Stimulated activated CD8-positive, alpha-beta memory T cell treated with anti-CD3 and anti-CD28 coated beads, Interleukin-15, amount 100 ng/mL, for 24 hours (primary cell): ENCODE measurements at places on chromosomes 3 and 15.

GRCh38 chr3:72384602-72385001 lies 463.6 kb downstream of the SHQ1 start:
- DNase-seq, result no peak

DNA sequence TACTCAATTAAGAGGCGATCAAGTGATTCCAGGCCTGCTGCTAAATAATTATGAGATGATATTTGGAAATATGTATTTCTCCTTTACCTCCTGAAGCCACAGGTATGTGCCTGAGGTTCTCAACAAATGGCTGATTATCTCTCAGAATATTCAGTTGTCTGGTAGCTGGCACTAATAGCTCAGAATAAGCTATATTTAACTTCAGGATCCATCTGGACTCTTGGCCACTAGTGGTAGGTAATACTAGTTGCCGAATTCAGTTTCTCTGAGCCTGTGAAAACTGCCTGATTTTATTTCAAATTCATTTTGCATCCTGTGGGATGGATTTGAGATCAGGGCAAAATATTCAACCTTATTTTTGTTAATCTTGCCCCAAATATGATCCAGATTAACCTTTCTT lies 499.0 kb downstream of the DIPK2A start:
- no peak for DNase-seq

- no peak for DNase-seq
Measured at GRCh38 chr3:160665784-160666526, 11.0 kb upstream of the ARL14 start.

DNA sequence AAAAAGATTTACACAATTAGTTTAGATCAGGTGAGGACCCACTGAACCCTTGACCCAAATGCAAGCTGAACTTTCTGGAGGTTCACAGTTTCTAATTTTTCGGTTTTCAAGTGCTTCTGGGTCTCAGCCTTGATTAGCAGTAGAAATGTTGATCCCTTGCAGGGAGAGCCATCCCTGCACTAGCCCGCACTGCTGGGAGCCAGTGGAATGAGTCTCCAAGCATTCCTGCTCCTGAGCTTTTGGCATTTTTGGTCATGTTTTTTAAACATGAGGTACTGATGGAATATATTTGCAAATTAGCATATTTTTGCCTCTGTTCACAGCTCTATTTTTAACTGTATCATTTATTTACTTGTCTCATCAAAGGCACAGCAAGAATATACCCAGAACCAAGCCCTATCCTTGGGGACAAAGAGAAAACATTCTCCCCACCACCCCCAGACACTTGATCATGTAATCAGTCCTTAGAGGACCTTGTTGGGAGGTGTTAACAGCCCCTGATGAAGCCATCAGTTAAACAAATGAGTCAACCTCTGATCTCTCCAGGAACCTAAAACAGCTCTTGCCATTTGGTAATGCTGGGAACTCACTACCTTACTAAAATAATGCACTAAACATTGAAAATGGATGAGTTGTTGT lies 119.0 kb upstream of the CTDSPL start:
- DNase-seq, result no peak

GRCh38 chr15:51243774-51244173 lies 94.6 kb downstream of the CYP19A1 start:
- no peak for DNase-seq

GRCh38 chr3:156769721-156770654 lies 56.2 kb upstream of the LEKR1 start:
- DNase-seq, result no peak

DNA sequence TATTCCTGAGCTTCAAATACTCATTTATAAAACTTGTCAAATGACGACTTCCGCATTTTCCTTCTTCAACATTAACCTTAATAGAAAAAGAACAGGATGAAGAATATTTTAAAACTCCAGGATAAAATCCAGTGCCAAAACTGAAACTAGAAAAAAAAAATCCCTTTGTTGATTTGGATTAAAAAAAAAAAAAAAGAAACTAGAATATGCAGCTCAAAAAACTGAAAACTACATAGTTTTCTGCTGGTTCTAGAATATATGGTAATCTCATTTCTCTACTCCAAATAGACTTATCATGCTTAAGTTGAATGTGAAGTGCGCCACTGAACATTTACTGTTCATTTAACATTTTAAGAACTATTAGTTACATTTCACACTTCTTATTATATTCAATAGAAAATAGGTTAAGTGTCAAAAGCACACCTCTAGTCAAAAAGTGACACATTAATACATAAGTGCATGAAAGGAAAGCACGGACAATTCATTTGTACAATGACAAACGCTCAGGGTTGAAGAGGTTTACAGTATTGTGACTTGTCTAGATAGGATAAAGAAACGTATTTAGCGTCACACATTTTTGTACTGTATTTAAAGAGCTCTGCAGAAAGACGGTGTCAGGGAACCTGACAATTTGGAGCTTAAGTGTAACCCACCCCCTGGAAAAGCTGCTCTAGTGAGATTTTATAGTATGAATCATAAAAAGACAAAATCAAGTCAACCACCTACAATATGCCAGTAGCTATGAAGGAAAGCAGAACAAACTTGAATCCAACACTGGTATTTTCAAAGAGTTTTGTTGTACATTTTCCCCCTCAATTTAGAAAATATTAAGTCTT lies 5.8 kb downstream of the TRA2B start:
- no peak for DNase-seq

GRCh38 chr3:189702066-189702646 lies 71.0 kb downstream of the TP63 start:
- DNase-seq, result no peak

- no peak for DNase-seq
Measured at GRCh38 chr3:186751480-186751879, 31.9 kb upstream of the EIF4A2 start.

DNA sequence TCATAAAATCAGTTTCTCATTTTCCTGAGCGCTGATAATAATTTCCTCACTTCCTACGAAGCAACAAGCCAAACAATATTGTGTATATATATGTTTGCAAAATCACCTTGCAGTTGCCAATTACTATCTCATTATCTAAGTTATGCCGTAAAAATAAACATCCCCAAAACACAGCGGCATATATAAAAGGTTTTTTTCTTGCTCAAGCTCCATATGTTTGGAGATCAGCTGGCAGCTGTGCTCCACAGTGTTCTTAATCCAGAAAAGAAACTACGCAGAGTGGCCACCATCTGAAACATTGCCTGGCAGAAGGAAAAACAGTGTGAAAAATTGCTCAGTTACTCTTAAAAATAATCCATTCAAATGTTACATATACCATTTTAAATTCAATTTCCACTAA lies 951.4 kb downstream of the PLOD2 start:
- DNase-seq, result no peak

- no peak for DNase-seq
Measured at GRCh38 chr3:176796371-176796770, 400.9 kb downstream of the TBL1XR1 start.

DNA sequence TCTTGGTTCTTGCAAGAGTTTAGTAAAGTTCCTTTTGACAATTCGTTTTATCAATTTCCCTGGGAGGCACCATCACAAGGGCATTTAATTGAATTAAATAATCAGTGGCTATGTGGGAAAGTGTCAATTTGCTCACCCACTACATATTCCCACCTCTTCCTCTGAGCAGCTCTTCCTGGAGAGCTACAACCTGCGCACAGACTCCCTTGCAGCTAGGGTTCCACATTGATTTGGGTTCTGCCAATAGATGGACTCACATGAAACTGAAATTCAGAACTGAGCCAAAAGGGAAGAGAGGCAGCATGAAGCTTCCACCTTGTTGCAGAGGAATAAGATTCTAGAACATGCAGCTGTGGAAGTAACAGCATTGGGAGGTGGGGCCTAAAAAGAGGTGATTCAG lies 94.8 kb downstream of the TLE3 start:
- DNase-seq, result no peak
